GM18507 (cell line): ENCODE measurements at places on chromosomes 1 and 21.

DNA sequence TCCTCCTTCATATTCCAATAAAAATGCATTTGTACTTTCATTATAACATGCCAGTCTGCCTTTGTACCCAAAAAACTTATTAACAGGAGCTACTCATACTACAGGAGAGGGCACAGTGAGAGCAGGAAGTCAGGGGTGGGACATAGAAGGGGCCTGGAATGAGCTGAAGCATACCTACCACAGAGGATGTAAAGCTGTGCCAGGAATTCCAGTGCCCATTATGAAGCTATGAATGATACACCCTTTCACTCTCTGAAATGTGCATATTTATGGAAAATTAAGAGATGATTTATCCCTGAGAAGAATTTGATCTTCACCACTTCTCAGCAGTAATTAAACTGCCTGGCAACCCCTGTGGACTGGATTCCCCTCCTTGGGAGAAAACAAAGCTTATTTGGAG lies 65.8 kb downstream of the ATP5PO start:
- DNase-seq = no peak

DNA sequence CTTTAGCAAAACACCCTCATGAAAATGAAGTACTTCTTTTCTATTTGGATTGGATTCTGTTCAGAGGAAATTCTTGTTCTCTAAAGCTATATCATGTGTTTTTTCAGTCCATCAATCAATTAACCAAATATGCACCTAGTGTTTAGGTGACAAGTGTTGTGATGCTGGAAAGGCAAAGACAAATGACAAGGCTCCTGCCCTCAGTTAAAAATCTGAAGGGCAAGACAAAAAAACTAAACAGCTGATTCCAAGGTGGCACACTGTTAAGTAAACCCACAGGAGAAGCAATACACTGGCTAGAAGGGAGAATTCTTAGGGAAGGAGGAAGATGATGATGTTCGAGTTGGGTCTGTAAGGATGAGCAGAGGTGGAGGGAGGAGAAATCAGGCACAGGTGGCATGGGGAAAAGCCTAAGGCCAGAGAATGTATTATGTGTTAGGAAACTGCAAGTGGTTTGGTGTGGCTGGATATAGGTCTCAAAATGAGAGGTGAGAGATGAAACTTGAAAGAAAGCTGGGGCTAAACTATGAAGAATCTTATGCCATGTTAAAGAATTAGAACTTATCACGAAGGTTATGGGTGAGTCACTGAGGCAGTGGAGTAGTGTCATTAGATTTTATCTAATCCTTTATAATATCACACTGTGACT lies 51.8 kb upstream of the GFI1 start:
- DNase-seq = peak; percentile 23

GRCh38 chr21:42552407-42553336 lies 39.0 kb downstream of the SLC37A1 start:
- no peak for DNase-seq

DNA sequence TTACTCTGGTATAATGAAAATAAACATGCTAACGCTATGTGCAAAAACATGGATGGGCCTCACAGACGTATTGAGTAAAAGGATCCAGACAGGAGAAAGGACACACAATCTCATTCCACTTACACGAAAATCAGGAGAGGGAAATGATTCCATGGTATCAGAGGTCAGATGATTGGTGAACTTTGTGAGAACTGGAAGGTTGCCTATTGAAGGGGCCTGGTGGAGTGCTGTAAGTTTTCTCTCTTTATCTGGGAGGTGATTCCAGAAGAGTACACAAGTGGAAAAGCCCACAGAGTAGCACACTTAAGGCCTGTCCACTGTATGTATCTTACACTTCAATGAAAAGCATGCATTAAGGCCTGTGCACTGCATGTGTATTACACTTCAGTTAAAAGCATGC lies 9.6 kb downstream of the GSTM2 start:
- no peak for DNase-seq

GRCh38 chr1:44947774-44948311 lies 38.6 kb downstream of the EIF2B3 start:
- DNase-seq = no peak

GRCh38 chr1:90370686-90371447 lies 346.2 kb downstream of the BARHL2 start:
- no peak for DNase-seq
